Heart right ventricle (tissue), 16 donors: ENCODE measurements at places on chromosomes 1 and 21. TPM values are rescaled to one million over a fixed set of nuclear protein-coding genes. Genes with fewer than 3 reads are reported as not detected.
A peak's percentile ranks its signal among the peaks of the same experiment; 100 is the strongest.

The KRTAP19-3 gene
- not detected for total RNA-seq

DNA sequence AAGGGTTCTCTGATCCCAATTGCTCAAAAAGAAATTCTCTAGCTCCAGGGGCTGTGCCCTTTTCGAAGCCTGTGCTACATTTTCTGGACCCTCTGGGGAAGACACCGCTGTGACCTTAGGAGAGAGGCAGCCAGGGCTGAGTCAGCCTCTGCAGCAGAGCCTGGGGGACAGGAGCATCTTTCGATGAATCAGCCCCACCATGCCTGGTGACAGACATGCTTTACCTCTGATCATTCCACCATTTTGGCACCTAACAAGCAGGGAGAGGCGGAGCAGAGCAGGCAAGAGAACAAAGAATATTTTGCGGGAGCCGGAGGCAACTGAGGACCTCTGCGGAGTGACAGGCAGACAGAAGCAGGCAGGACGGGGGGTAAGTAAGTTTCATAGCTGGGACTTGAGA, 84.9 kb downstream of the VWA5B1 start:
- no peak for DNase-seq

The COL9A2 gene
- total RNA-seq, result 1.2 TPM

DNA sequence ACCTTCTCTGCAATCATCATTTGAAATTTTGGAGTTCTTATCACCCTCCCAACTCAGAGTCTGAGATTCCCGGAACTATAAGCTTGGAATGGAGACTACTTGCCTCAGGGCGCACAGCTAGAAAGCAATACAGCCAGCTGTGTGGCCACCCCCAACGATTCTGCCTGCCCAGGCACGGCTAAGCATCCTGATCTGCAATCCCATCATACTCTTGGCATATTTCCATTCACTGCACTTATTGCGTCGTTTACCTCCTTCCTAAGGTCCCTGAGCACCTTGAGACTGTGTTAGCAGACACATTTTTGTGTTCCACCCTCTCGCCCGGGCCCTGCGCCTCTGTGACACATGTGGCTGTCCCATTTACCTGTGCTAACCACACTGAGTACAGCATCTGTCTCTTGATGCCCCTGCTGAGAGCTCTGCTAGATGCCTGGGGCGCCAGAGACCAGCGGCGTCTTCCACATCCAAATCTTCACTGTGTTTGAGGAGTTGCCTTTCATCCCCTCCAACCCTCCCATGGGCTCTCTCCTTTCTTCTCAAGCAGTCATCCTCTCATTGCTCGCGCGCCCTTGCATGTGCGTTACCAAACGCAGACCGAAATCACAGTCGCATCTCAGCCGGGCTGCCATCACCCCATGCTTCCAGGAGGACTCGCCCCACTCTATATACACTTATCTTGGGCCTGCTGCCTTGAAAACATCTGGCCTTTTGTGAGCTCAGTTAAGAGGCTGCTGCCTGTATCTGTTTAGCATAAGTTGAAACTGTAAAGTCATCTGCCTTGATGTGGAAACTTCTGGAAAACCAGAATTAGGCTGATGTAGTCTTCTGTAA, 3.5 kb upstream of the CLDN19 start:
- DNase-seq, result no peak

DNA sequence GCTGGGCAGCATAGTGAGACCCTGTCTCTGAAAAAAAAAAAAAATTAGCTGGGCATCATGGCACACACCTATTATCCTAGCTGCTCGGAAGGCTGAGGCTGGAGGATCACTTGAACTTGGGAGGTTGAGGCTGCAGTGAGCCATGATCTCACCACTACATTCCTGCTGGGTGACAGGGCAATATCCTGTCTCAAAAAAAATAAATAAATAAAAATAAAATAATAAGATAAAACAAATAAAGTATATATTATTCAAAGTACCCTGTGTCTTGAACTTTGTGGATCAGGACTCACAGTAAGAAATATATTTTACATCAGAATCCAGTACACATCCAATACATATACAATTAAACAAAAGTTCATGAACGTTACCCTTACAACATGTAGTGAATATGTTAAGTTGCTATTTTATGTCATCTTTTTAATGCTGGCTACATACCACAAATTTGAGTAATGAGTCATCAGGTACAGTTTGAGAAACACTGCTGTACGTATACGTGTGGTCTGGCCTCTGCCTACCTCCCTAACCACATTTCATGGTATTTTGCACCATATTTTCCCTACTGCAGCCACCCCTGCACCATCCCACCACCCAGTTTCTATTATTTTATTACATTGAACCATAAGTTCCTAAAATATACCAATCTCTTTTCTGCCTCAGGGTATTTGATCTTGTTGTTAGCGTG, 4.4 kb downstream of the NME7 start:
- no peak for DNase-seq

The MKNK1 gene
- total RNA-seq, result 42.2 TPM

The OLFML2B gene
- 1.1 TPM for total RNA-seq

GRCh38 chr1:88288571-88288970, 395.5 kb upstream of the PKN2 start:
- DNase-seq, result no peak

- DNase-seq, result no peak
These were observed 462.3 kb downstream of the PTPRC start for GRCh38 chr1:199101139-199101538.

- DNase-seq, result no peak
These were observed 16.9 kb upstream of the VANGL1 start for GRCh38 chr1:115624859-115625258.

- DNase-seq, result no peak
These were observed 62.1 kb downstream of the PIK3R3 start for GRCh38 chr1:46070164-46070814.

DNA sequence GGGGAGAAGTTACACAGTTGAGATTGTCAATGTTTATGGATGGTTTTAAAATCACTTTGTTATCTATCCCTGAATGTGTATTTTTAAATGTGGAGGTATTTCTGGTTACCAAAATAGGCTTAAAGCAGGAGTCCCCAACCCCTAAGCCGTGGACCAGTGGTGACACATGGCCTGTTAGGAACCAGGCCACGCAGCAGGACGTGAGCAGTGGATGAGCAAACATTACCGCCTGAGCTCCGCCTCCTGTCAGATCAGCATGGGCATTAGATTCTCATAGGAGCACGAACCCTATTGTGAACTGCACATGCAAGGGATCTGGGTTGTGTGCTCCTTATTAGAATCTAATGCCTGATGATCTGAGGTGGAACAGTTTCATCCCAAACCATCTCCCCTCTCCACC, 151.6 kb downstream of the GALNT2 start:
- no peak for DNase-seq

- no peak for DNase-seq
These were observed 48.3 kb downstream of the C1orf198 start for GRCh38 chr1:230819976-230820375.

- peak; percentile 37 for DNase-seq
These were observed 34.5 kb downstream of the MYOM3 start for GRCh38 chr1:24077278-24077978.

GRCh38 chr1:177010211-177010825, 154.2 kb downstream of the ASTN1 start:
- no peak for DNase-seq

DNA sequence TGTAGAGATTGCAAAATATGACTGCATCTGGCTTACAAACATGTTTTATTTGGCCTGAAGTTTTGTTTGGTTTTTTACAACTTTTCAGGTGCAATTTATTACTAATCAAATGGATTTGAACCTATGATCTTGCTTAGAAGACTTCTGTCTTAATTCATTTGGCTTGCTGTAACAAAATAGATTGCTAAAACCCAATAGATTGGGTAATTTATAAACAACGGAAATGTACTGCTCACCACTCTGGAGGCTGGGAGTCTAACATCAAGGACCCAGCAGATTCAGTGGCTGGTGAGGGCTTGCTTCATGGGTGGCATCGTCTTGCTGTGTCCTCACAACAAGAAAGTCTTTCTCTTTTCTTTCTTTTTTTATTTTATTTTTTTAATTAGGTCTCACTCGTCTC, 72.9 kb downstream of the LBR start:
- no peak for DNase-seq
